ENCODE measurements at places on chromosomes 6 and 20.

GRCh38 chr6:151063352-151063751 is 176.4 kb upstream of the AKAP12 start:
- DNase-seq, result no peak

DNA sequence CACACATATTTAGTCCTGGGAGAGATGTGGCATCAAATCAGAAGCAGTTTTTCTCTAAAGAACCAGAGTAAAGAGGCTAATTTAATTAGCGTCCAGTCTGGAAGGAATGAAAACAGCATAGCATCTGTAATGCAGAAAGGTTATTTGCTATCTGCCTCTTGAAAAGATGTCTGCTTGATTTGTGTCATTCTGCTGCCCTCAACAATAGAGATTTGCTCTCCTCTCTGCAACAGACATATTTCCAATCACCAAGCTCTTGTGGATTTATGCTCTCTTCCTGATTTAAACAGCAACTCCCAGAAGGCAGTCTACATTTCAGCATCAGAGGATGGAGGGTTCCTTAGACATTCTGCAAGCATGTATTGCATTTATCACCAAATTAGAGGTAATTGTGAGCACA is 53.5 kb upstream of the AKAP12 start:
- DNase-seq, result no peak

DNA sequence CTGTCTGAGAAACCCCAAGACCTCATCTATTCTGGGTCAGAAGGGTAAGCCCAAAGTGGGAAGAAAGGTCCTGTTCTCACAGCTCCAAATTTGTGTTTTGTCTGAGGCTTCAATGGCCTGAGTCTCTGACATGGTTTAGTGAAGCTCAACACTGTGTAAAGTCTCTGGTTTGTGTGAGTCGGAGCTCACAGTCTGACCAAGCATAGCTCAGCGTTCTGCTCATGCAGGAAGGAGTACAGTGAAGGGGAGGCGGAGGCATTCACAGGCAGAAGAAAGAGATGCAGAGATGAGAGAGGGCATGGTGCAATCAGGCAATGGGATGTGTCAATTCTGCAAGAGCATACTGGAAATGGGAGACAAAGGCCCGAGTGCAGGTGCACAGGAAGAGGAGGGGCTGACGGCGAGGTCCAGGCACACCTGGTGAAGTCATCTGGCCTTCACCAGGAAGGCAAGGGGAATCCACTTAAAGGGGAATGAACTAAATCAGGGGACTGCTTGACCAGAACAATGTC is 463.0 kb upstream of the AGPAT4 start:
- DNase-seq, result no peak

DNA sequence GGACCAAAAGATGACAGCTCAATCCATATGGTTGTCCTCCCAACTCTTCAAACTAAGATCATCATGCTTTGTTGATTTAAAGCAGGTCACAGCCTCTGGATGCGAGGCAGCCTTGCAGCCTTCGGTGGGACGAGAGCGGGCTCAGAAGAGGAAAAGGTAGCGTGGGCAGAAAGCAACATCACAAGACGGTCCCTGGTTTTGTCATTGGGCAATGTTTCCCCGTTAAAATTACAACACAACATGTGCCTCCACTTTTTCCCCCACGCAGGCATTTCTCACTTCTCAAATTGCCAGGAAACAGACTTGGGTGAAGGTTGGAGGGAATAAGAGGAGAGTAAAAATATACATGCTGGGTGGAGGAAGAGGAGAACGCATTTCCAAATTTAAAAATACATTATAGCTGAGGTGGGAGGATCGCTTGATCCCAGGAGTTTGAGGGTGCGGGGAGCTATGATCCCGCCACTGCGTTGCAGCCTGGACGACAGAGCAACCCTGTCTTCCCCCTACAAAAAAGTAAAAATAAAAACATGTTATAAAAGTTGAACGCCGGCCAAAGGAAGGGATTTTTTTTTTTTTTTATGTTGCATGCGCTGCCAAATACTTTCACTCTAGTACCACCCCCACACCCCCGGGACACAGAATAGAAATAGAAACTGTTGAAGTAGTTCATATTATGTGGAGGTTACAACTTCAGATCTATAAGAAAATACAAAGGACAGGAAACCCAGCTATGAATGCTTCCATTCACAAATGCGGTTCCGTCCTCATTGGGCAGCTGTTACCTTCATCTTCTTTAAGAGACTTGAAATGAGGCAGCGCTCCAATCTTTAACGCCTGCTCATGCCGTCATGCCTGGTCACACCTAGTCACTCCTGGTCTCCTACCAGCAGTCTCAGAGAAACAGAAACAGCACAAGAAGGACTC is 13.9 kb upstream of the NAA20 start:
- no peak for DNase-seq

DNA sequence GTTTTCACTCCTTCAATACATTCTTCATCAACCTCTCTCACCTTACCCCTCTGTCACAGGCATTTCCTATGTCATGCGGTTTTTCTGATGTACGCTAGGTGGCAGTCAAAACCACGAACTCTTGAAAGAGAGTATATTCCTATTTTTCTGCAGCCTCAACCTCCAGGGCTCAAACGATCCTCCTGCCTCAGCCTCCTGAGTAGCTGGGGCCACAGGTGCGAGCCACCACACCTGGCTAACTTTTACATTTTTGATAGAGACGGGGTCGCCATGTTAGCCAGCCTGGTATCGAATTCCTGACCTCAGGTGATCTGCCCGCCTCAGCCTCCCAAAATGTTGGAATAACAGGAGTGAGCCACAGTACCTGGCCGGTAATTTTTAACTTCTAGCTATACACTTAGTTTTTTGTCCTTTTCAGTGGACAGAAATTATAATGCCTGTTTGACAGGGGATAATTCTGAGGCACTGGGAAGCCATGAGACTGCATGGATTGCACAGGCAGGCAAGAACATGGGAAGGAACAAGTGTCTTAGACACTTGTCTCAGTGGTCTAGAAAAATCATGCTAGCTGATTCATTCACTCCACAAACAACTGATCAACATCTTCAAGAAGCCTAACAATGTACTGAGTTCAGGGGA is 22.5 kb upstream of the HFE start:
- DNase-seq, result no peak

GRCh38 chr6:112557435-112557834 is 210.3 kb downstream of the RFPL4B start:
- DNase-seq, result no peak

Measured in hematopoietic multipotent progenitor cell (in vitro differentiated cells).